Stomach (tissue), 19 donors: ENCODE measurements at places on chromosomes 11 and 22. TPM values are rescaled to one million over a fixed set of nuclear protein-coding genes. Genes with fewer than 3 reads are reported as not detected.

DNA sequence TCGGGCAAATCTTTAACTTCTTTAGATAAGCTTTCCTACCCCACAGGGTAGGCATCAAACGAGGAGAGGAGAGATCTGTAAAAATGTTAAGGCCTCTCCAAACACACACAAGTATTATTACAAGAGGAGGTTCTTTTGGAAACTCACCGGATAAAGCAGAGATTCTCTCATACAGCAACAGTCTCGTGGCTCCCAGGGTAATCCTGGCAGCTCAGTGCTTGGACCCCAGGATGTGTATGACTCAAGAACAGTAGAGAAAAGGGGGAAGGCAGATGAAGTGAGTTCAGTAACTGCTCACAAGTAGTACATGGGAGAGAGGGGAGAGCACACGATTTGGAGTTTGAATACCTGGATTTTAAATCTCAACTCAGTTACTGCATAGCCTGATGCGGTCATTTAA lies 120.9 kb downstream of the FEZ1 start:
- H3K4me3 ChIP-seq, result no peak overlapping the region
- H3K36me3 ChIP-seq, result no peaks in the 10 kb centered on the region
- no peak for DNase-seq
- peaks cover 6% of the 10 kb centered on the region for H3K27me3 ChIP-seq

- no peaks in the 10 kb centered on the region for H3K4me1 ChIP-seq
- no peaks in the 10 kb centered on the region for H3K36me3 ChIP-seq
- DNase-seq, result no peak
- no peak overlapping the region for H3K27ac ChIP-seq
Observed at GRCh38 chr11:61055776-61056175, 46.5 kb upstream of the CD5 start.

GRCh38 chr22:38940811-38941384 lies 16.5 kb upstream of the APOBEC3A start:
- peaks cover 10% of the 10 kb centered on the region for H3K4me1 ChIP-seq
- peaks cover 23% of the 10 kb centered on the region for H3K27me3 ChIP-seq
- peak; percentile 11 for DNase-seq

- H3K4me3 ChIP-seq, result no peak overlapping the region
- H3K36me3 ChIP-seq, result no peaks in the 10 kb centered on the region
- no peak overlapping the region for H3K27ac ChIP-seq
- no peaks in the 10 kb centered on the region for H3K4me1 ChIP-seq
- DNase-seq, result no peak
Observed at GRCh38 chr22:26762503-26763472, 105.4 kb downstream of the MIAT start.

DNA sequence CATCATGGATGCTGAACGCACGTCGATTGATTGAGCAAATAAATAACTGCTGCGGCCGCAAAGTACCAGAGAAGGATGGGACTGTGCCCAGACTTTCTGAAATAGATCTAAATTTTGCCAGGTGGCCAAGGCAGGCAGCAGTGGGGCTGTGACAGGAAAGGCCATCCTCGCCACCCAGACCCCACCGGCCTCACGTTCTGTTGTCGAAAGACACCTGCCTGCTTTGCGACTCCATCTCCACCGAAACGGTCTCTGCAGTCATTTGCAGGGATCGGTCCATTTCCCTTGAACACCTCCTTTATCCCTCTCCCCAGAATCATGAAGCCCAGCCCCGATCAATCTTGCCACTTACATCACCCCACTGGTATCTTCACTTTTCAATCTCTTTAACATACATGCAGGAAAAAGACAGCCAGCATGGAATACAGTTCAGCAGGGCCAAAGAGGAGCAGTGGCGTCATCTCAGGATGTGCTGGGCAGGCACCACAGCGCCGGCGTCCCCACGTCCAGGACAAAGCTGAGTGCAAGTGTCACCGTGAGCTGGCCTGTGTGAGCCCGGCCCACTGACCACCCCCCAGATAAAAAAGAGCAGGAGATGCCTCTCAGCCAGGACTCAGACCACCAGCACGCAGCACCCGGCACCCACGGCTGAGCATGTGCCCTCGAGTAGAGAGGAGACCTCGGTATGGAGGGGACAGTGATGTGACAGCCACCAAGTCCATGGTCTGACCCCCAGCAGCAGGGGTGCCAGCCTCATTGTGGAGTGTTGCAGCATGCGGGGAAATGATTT lies 610.3 kb downstream of the TBC1D22A start:
- H3K27ac ChIP-seq, result no peak overlapping the region
- H3K4me1 ChIP-seq, result no peaks in the 10 kb centered on the region
- H3K27me3 ChIP-seq, result peaks cover 72% of the 10 kb centered on the region
- H3K36me3 ChIP-seq, result no peaks in the 10 kb centered on the region

DNA sequence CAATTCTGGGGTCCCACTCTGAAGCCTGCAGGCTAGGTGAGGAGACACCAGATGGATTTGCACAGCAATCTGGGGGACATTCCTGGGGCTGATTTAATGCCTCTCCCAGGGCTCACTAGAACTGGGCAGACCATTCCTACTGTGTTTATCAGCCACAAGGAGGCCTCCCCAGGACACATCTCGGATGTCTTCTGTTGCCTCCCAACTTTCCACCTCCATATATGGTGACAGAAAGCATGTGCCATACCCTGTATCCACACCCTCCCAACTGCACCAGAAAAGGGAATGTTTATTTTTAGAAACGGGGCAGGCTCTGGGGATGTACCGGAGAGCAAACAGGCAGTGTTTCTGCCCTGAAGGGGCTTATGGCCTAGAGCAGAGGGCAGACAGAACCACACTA lies 181.8 kb downstream of the CSNK2A3 start:
- DNase-seq, result peak; percentile 34
- H3K27me3 ChIP-seq, result no peaks in the 10 kb centered on the region
- H3K4me1 ChIP-seq, result peaks cover 7% of the 10 kb centered on the region
- H3K4me3 ChIP-seq, result no peak overlapping the region
- no peaks in the 10 kb centered on the region for H3K36me3 ChIP-seq
- no peak overlapping the region for H3K27ac ChIP-seq

- peaks cover 4% of the 10 kb centered on the region for H3K4me1 ChIP-seq
- no peak for DNase-seq
- peaks cover 29% of the 10 kb centered on the region for H3K36me3 ChIP-seq
- no peaks in the 10 kb centered on the region for H3K27me3 ChIP-seq
Observed at GRCh38 chr11:74703211-74703610, 28.0 kb downstream of the CHRDL2 start.

- DNase-seq, result no peak
- peaks cover 4% of the 10 kb centered on the region for H3K4me1 ChIP-seq
- no peaks in the 10 kb centered on the region for H3K36me3 ChIP-seq
- peaks cover 37% of the 10 kb centered on the region for H3K27me3 ChIP-seq
- H3K4me3 ChIP-seq, result no peak overlapping the region
Observed at GRCh38 chr11:133081020-133081419, 451.3 kb downstream of the OPCML start.

DNA sequence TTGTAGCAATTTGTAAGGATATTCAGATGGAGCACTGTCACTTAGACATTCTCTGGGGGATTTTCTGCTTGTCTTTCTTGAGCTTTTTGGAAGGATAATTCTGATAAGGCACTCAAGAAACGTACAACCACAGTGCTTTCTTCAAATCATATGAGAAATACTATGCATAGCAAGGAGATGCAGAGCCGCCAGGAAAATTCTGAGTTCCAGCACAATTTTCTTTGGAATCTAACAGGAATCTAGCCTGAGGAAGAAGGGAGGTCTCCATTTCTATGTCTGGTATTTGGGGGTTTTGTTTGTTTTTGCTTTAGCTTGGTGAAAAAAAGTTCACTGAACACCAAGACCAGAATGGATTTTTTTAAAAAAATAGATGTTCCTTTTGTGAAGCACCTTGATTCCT lies 9.9 kb downstream of the PRSS23 start:
- no peak overlapping the region for H3K4me3 ChIP-seq
- H3K27me3 ChIP-seq, result no peaks in the 10 kb centered on the region
- peaks cover 6% of the 10 kb centered on the region for H3K4me1 ChIP-seq
- no peak overlapping the region for H3K27ac ChIP-seq
- no peak for DNase-seq

DNA sequence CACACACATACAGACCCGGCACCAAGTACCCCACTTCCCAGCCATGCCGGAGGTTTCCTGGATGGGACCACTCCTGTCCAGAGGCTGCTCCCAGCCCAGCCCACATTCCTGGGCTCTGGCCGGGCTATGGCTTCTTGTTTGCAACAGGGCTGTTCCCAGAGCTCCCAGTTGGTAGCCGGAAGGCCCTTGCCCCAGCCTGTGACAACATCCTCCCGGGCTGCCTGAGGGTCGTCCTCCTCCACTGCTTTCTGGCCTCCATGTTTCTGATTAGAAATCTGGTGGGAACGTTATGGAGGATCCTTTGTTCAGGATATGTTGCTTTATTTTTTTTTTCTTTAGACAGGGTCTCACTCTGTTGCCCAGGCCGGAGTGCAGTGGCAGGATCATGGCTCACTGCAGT lies 952 bp upstream of the CYP2D6 start:
- H3K36me3 ChIP-seq, result no peaks in the 10 kb centered on the region
- no peak overlapping the region for H3K27ac ChIP-seq
- H3K4me3 ChIP-seq, result no peak overlapping the region
- DNase-seq, result no peak
- peaks cover 5% of the 10 kb centered on the region for H3K4me1 ChIP-seq
- H3K27me3 ChIP-seq, result no peaks in the 10 kb centered on the region

DNA sequence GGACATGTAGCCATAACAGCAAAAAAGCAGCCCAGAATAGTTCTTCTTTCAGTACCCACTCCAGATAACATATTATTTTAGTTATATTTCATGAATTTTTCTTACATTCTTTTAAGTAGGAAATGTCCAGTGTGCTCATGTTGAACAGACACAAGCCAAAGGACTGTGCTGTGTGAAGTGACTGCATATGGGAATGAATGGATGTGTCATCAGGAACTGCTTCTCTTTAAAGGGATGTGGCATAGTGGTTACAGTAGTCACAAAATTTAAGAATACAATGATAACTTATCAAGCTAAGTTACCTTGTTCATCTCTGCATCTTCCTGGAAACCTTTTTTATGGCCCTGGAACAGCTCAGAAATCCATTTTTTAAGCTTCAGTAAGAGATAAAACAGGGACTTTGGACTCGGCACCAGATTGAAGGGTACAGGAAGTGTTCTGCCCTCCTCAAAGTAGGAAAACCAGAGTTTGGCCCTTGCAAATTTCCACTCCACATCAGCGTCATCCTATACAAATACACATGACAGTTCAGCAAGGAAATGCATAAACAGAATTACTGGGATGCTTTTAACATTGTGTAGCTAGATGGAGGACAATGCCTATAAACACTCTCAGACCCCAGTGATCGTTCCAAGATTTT lies 112.8 kb downstream of the TRPC6 start:
- no peaks in the 10 kb centered on the region for H3K36me3 ChIP-seq
- H3K27me3 ChIP-seq, result no peaks in the 10 kb centered on the region
- H3K4me3 ChIP-seq, result no peak overlapping the region
- peaks cover 5% of the 10 kb centered on the region for H3K4me1 ChIP-seq

DNA sequence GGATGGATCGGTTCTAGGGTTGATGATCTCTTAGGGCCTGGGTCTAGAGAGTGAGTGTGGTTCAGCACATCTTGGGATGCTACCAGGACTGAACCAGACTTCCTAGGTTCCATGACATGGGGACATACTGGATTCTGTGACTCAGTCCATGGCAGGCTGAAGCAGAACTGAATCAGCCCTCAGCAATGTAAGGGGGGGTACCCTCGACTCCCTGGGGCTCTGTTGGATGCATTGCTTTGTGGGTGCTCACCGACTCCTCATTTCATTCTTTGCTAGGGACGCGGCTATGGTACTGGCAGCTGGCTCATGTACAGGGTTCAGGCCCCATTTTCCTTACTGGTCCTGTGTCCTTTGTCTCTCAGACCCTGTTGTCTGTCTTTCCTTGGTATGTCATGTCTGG lies 733 bp upstream of the GRAMD1B start:
- H3K4me1 ChIP-seq, result peaks cover 20% of the 10 kb centered on the region
- H3K27ac ChIP-seq, result no peak overlapping the region
- H3K4me3 ChIP-seq, result no peak overlapping the region
- peaks cover 3% of the 10 kb centered on the region for H3K27me3 ChIP-seq

DNA sequence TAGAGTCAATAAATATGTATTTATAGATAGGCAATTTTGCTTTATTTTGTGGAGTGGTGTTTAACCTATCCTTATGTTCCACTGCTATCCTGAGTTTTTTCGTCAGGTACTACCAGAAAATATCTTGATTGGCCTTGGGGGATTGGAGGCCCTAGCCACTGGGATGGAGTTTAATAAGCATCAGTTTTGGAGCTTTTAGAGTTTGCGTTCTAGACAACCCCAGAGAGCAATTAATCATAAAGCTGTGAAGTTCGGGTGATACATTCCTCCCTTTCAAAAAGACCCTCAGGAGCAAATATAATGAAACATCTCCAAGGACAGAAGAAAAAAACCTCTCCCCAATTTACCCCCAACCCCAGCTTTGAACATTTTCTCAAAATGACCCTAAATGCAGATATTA lies at the start of gene OR5A1:
TSS of gene OR5A1 (plus strand) at position 301 of the 400 bp plus-strand sequence. CDS start 6,700 bp downstream, outside the sequence.
- DNase-seq, result no peak
- no peaks in the 10 kb centered on the region for H3K36me3 ChIP-seq
- H3K4me3 ChIP-seq, result no peak within 1 kb of the TSS
- H3K4me1 ChIP-seq, result no peaks in the 10 kb centered on the region
- H3K27ac ChIP-seq, result no peak within 1 kb of the TSS

GRCh38 chr11:44633641-44634040 lies 68.2 kb downstream of the CD82 start:
- peaks cover 29% of the 10 kb centered on the region for H3K4me1 ChIP-seq
- no peak overlapping the region for H3K27ac ChIP-seq
- H3K27me3 ChIP-seq, result peaks cover 31% of the 10 kb centered on the region

GRCh38 chr22:43289531-43289963 lies 53.6 kb downstream of the SCUBE1 start:
- H3K27ac ChIP-seq, result no peak overlapping the region
- DNase-seq, result no peak
- H3K4me1 ChIP-seq, result peaks cover 14% of the 10 kb centered on the region
- H3K4me3 ChIP-seq, result peak overlapping the region; percentile 20
- no peaks in the 10 kb centered on the region for H3K36me3 ChIP-seq

GRCh38 chr11:70509476-70509875 lies 111.1 kb downstream of the CTTN start:
- DNase-seq, result no peak
- no peaks in the 10 kb centered on the region for H3K27me3 ChIP-seq
- H3K4me1 ChIP-seq, result no peaks in the 10 kb centered on the region
- no peak overlapping the region for H3K4me3 ChIP-seq
- no peak overlapping the region for H3K27ac ChIP-seq
- H3K36me3 ChIP-seq, result no peaks in the 10 kb centered on the region

The OR5B21 gene
- total RNA-seq, result not detected

The TSPAN18 gene
- total RNA-seq, result 25.9 TPM

The B3GAT1 gene
- not detected for total RNA-seq

The ESAM gene
- total RNA-seq, result 9.8 TPM

The RIBC2 gene
- total RNA-seq, result 0.45 TPM
